Stimulated activated CD8-positive, alpha-beta memory T cell treated with anti-CD3 and anti-CD28 coated beads, Interleukin-7, amount 100 ng/mL, for 24 hours (primary cell): ENCODE measurements at places on chromosomes 2 and 18.

DNA sequence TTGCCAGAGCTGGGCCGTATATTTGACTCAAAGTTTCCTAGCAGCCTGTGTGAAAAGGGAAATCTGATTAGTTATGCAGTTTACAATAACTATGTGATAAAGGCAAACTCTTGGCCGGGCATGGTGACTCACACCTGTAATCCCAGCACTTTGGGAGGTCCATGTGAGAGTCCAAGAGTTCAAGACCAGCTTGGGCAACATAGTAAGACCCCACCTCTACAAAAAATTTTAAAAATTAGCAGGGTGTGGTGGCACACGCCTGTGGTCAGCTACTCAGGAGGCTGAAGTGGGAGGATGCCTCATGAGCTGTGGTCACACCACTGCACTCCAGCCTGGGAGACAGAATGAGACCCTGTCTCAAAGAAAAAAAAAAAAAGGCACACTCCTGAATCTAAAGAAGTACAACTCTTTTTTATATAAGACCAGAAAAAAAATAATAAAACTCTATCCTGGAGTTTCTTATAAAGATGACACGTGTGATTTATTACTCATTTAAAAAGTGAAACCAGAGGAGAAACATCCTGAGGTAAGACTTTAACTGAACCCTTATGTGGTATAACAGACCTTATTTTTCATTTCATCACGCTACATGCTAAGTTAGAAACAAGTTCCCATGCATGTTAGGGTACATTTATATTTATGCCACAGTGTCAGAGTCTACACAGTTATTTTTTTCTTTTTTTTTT, 32.6 kb upstream of the KCMF1 start:
- no peak for DNase-seq

DNA sequence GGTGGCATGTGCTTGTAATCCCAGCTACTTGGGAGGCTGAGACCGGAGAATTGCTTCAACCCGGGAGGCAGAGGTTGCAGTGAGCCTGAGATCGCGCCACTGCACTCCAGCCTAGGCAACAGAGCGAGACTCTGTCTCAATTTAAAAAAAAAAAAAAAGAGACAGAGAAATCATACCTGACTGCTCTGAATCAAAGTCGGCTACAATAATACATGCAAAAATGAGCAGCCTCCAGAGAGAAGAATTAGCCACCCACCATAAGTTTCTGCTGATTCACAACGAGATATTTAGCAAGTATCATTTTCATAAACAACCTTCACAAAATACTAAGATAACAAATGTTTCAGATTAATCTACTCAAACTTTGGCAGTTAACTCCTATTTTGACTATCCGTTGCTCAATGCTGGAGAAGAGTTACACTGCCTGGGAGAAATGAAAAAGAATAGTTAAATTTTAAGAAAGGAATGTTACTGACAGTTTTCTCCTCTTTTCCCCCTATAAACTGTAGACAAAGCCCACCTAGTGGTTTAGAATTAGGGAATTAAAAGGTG, 1.5 kb downstream of the OSBPL1A start:
- no peak for DNase-seq

- no peak for DNase-seq
Observed at GRCh38 chr18:48418539-48419276, 9.5 kb upstream of the ZBTB7C start.

GRCh38 chr2:185676316-185676715, 62.3 kb upstream of the FSIP2 start:
- DNase-seq, result no peak

GRCh38 chr18:43160509-43160908, 45.0 kb upstream of the RIT2 start:
- DNase-seq, result no peak

DNA sequence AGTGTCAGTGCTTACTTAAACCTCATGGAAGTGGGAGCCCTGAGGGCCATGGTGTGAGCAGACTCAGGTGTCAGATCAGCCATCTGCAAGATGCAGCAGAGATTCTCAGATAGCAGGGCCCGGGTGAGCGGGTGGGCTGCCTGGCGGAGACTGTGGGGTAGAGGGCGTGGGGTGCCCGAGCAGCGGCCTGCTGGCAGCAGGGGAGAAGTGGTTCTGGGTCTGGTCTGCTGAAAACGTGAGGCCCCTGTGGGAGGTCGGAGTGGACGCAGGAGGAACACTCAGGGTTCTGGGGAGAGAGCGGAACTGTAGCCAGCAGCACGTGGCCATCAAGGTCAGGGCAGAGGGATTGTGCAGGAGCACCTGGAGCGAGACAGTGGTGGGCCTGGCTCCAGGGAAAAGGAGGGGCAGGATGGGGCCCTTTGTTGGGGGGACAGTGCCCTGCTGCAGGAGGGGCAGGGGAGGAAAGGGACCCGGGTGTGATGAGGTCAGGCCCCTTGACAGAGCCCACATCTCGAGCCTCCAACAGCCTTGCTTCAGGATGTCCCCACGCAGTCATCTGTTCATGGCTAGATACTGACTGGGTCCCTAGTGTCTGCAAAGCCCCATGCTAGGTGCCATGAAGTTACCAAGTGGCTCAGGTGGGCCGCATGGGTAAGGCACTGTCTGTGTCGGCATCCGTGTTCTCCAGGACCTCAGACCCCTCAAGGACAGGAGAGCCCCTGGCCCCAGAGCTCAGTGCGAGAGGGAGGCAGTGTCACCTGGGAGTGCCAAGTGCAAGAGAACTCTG, 2.7 kb upstream of the ESPNL start:
- no peak for DNase-seq

- no peak for DNase-seq
Observed at GRCh38 chr2:189024901-189025618, 50.9 kb downstream of the COL3A1 start.

DNA sequence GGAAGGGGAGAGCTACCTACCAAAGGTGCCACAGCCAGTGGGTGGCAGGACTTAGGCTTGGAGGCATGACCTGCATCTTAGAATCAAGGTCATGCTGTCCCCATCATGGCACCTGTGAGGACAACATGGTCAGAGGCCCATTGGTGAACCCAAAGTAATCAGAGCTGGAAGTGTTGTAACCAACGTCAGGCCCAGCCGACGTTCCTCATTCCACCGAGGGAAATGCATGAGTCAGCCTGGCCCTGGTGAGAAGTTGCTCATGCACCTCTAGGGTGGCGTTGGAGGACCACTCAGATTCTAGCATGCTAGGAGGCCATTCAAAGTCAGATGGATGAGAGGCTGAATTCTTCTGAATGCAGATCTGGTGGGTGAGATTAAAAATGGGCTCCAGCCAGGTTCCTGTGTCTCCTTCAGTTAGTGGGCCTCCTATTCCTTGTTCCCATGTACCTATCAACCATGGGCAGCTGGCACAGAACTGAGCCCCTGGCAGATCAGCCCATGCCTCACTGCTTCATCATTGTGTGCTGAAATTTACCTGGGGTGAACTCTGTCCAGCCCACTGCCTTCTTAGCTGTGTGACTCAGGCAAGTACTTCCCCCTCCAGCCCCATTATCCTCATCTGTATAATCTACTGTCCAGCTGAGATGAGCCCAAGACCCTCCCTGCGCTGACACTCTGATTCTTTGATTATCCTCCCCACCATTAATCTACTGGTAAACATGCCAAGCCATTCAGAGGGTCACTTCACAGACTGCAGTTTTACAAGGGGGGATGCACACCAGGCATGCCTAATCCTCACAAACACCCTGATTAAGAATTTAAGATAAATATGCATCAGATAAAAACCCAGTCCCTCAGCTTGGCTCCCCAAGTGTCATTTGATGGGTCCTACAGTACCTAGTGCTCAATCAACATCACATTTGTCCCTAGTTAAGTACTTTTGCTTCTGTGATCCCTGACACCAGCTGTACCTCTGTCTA, 14.0 kb downstream of the SLC14A2 start:
- no peak for DNase-seq

DNA sequence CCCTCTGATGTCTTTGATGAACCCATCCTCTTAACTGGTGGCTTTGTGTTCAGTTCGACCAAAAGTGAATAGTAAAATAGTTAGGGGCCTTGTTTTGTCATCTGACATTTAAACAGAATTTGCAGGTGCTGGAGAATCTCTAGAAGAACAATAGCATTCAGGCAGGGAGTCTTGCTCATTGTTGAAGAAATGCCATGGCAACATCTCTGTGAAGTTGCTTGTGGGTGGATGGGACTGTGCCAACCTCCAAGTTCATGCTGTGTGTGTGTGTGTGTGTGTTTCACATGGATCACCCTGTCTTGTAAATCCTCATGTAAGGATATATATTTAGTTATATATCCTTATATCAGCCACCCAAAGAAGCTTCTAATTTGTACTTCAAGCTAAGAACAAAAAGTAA, 66.7 kb downstream of the SKA1 start:
- DNase-seq, result no peak

DNA sequence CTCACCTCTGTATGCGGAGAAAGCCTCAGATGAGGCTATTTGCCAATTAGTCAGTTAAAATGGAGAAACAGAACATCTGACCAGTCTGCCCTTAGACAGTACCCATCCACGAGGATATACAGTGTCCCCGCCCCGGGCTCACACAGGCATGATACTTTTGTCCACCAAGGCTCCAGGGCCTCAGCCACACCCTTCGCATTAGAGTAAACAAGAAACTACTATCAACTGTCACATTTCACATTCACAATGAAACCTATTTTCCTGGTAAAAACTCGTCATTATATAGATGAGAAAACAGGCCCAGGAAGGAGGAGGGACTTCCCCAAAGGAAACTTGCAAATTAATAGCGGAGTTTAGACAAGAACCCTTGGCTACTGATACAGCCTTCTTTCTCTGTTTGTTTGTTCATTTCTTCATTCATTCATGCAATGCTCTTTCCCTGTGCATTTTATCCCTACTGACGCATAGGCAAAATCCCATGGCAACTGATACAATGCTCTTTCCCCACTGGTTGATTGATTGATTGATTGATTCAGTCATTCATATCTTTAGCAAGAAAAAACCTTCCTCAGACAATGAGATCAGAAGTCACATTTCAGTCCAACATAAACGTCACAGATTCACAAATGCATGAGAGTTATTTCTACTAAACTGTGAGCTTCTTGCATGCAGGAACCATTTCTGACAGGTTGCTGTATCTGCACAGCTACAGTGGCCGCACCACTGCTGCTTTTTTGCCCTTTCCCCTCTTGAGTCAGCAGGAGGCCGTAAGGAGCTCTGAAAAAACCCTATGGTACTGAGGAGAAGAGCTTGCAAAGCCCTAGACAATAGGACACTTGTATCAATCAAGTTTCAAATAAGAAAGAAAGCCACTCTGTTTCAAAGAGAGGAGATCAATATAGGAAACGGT, 777.1 kb downstream of the RNF144A start:
- DNase-seq, result no peak

DNA sequence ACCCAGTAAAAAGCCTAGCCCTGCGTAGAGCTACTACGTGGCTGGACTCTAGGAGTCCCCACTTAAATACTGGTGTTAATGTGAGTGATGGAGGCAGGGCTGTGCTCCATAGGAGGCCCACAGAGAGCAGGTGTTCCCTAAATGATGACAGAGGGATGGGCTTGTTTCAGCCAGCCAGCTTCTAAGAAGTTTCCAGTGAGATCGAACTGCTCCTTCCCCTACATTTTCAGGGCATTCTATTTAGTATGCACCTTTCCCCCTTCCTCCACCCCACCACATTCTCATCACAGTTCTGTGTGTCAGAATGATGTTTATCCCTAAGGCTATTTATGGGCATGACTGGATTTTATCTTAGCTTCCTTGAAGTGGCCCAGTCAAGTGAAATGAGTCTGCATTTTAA, 213.0 kb downstream of the TRIB2 start:
- no peak for DNase-seq

DNA sequence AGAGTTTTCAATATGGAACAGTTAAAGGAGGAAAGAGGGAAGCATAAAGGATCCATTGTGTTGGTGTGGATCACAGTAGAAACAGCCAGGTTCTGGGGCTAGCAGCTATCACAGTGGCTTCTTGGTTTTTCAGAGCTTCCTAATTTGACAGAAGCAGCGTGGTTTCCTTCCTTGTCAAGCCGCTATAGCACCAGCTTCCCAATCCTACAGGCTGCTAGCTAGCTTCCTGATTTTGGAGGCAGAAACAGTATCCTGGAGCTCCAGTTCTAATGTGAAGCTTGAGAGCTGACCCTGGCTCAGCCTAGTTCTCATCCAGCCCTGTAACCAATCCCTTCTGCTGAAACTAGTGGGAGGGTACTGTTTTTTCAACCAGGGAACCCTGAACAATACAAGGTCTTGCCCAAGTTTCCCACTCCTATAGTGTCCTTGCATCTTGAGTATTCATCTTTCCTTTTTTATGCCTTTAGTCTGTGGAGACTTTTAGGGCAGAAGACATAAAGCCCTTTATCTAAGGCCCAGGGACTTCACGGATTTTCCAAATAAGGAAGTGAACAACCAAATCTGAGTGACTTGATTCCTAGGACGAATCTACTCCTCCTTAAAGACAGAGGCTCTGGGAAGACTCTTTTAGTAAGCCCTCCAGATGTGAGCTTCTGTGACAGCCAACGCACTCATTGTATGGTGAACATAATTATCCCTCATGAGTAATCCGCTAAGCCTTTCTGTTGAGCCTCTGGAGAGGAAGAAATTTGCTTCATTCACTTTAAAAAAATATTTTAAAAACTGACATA, 33.8 kb downstream of the CCDC93 start:
- no peak for DNase-seq

DNA sequence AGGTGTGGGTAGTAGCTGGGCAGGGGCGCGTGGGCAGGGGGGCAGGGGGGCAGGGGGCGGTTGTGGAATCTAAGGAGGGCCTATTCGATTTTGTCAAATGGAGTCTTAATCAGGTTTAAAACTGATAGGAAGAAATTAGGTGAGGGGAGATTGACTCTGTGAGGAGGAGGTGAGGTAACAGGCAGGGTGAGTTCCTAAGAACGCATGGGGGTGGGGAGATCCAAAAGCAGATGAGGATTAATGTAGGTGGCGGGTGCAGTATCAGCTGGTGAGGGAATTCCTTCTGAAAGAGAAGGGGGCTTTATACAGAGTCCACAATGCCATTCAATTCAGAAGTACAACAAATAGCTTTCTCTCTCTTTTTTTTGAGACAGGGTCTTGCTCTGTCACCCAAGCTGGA, 72.7 kb downstream of the CAB39 start:
- no peak for DNase-seq

- no peak for DNase-seq
Observed at GRCh38 chr2:107502539-107502938, 324.2 kb upstream of the RGPD4 start.

- DNase-seq, result no peak
Observed at GRCh38 chr18:47964053-47964452, 33.6 kb upstream of the SMAD2 start.

GRCh38 chr2:127622561-127623387, 23.2 kb upstream of the GPR17 start:
- DNase-seq, result no peak
